ENCODE measurements at places on chromosomes 6 and 20.

- DNase-seq = no peak
These were observed 77.1 kb downstream of the FARS2 start for GRCh38 chr6:5338177-5338960.

DNA sequence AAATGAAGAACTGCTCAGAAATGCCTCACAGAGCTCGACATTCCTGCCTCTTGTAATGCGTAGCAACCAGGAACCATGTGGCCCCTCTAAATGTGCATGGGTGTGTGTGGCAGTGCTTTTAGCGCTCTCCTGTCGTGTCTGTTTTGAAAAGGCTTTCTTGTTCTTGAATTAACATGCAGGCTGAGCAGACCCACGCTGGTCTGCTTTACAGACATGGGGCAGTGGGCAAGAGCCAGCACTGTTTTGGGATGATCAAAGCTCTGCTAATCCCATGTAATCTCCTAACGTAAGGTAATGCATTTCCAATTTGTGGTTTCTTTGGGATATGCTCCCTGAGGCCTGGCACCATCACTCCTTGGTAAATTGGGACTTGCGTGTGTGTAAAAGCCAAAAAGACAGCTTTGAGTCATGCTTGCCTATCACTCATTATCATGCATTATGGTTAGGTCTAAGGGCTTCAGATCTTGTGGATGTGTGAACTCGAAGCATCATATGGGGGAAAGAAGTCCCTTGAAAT is 11.8 kb downstream of the RIPOR2 start:
- DNase-seq = no peak

DNA sequence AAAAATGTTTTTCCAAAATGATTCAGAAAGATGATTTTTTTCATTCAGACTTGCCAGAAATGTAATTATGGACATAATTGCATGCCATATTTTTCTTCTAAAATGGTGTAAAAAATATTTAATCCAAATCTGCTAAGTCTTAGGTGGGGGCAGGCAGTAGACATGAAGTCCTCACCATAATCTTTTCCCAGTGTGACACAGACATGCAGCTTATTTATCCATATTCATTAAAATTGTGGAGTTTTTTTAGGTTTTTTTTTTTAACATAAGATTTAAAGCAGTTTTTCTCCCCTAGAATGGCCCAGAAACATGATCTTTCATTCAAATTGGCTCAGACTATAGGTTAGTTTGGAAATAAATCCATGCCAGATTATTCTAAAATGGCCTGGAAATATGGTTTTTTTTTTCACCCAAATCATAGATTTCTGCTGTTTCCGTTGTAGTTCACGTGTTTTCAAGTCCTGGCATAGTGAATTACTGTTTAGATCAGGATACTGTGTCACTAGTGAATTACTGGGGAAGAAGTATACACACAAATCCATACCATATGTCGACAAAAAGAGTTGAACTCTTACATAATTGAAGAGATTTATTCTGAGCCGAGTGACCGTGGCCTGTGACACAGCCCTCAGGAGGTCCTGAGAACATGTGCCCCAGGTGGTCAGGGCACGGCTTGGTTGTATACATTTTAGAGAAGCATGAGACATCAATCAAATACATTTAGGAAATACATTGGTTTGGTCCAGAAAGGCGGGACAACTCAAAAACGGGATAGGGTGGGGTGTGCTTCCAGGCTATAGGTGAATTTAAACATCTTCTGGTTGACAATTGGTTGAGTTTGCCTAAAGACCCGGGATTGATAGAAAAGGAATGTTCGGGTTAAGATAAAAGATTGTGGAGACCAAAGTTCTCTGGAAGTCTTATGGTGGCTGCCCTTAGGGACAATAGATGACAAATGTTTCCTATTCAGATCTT is 33.9 kb downstream of the ZNF133 start:
- DNase-seq = no peak

DNA sequence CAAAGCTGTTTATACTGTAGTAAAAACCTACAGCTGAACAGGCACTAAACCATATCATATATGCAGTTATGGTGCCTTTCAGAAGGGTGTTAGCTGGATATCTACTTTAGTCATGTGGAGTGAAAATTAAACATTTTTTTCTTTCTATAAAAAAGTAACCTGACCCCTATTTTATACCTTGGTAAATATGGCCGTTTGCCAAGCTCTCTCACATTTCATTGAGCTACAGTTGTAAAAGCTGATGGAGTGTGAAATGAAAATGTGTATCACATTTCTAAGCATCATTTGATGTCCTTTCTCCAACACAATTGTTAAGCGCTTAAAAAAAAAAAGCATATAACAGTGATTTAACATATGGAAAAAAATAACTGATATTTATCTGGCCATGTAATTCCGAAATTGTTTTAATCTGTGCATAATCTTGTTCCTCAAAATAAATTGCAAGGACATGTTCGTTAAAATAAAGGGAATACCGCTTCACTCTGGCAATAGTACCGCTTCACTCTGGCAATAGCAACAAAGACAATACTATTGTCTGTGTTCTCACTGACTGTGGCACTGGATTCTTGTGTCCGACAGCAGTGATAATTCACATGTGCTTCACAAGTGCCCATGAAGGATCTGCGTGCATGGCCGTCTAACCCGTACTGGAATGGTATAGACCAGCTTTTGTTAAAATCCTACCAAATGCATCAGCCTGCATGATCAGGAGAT is 391.8 kb upstream of the SOX4 start:
- DNase-seq = peak; percentile 79

DNA sequence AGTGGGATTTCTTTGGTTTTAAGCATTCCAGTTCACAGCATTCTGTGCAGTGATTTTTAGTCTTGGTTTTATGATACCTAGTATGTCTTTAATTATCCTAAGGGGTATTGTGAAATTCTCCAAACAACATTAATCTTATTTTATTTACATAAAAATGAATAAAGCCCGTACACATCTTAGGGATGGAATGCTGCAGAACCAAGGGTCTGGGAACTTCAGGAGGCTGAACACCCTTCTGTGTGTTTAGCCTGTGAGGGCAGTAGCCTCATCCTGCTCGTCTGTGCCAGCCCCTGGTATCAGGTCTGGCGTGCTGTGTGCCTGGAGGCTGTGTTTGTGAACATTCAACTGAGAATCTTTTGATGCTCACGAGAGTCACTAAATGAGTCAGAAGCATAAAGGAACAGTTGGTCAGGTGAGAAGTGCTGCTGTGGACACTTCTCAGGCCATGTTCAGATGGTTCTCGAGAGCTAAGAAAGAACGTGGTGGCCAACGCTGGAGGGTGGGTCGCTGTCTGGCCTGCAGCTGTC is 25.2 kb upstream of the C20orf204 start:
- no peak for DNase-seq

DNA sequence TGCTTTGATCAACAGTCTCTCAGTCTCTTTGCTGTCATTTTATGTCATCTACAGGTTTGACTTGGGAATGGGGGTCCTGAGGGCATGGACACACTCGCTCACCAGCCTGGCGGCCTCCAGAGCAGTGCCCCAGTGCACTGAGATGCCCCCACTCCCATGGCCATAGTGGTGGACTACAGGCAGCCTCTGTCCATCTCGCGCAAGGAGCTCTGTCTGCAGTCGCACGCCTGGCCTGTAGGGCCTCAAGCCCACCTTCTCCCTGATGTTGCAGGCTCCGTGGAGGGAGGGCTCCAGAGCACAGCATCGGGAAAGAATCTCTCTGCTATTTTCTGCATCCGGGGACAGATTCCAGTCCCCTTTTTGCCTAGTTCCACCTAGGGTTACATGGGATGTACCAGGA is 22.6 kb downstream of the DDO start:
- no peak for DNase-seq

- no peak for DNase-seq
These were observed 19.4 kb upstream of the SDHAF4 start for GRCh38 chr6:70547313-70547712.

DNA sequence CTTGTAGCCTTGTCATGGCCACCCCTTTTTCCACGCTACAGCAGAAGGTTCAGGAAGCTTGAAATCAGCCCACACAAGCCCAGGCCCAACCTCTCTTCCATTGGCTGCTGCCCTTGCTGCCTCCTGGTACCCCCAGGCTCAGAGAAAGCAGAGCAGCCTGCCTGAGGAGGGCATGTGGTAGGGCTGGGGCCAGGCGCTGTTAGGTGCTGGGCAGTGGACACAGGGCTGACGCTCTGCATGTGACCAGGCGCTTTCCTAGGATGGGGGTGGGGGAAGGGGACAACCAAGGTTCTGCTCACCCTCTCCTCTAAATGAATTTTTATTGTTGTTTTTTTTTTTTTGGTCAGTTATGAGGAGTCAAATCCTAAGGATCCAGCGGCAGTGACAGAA is 36.3 kb upstream of the ID1 start:
- no peak for DNase-seq

DNA sequence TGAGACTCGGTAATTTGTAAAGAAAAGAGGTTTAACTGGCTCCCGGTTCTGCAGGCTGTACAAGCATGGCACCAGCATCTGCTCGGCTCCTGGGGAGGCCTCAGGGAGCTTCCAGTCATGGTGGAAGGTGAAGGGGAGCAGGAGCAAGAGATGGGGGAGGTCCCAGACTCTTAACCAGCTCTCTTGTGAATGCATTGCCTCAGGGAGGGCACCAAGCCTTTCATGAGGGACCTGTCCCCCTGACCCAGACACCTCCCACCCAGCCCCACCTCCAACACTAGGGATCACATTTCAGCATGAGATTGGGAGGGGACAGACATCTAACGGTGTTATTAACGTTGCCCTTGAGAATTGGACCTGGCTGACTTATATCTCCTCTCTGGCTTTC is 68.6 kb downstream of the PTPN1 start:
- no peak for DNase-seq

DNA sequence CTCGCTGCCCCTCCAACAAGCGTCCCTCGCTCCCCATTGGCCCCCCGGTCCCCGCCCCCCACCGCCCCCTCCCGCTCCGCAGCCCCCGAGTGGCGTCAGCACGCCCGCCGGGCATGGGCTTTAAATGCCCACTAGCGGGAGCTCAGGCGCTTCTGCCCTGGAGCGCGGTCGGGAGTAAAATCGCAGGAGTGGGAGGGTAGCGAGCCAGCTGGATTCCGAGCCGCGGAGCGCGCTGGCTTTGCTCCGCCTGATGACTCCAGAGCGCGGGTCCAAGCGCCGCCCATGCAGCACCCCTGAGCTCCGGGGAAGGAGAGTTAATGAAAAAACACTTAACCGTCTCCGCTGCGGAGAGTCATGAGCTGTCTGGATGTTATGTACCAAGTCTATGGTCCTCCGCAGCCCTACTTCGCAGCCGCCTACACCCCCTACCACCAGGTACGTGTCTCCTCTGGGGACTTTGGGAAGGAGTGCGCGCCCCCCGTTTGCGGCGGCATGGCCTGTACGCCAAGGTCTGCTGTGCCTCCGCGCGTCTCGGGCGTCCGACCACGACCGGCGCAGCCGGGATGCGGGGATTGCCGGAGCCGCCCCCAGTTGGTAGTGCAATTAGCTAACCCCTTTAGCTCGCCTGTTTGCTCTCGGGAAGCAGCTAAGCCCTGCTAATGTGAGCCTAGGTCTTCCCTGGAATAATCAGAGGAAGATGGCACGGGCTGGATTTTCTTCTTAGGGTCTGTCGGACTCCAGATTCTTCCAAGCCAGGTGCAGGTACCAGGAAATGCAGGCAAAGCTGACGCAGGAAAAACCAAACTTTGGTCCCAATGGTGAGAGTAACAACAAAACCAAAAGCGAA is at the start of gene VGLL2:
Gene VGLL2, plus strand, starts transcription at position 149 of the 847 bp plus-strand sequence. Its CDS starts 206 bp downstream, at position 355.
- DNase-seq = no peak

GRCh38 chr6:80638213-80639055 is 532.0 kb downstream of the BCKDHB start:
- DNase-seq = no peak

- DNase-seq = no peak
These were observed 256.1 kb downstream of the TBX18 start for GRCh38 chr6:84508334-84508733.

GRCh38 chr20:51935003-51935358 is 132.7 kb upstream of the SALL4 start:
- no peak for DNase-seq

GRCh38 chr6:52739627-52740026 is 23.6 kb downstream of the GSTA2 start:
- DNase-seq = no peak

GRCh38 chr6:11692451-11693376 is 85.9 kb downstream of the ADTRP start:
- DNase-seq = no peak

- no peak for DNase-seq
These were observed 105.5 kb upstream of the SSTR4 start for GRCh38 chr20:22929661-22930060.

DNA sequence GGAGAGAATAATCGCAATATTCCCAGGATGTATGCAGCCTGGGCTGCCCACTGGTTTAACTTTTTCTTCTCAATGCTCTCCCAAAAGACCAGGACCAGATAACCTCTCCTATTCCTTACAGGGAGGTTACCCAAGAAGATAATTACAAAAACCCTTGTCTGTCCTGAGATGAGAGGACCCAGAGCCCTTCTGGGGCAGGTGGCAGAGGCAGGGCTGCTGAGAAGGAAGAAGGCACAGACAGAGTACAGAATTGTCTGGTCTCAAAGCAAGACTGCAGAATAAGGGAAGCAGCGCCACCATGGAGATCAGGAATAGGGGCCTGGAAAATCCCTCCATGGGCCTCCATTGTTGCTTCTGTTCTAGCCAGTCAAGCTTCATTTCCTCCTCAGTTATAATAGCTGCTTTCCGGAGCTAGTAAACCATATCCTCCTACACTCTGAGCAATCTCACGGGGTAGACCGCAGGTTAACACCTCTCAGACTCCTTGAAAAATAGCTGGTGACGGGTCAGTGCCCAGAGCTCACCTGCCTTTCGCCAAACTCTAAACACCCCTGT is 463 bp upstream of the HLA-DMB start:
- DNase-seq = no peak

DNA sequence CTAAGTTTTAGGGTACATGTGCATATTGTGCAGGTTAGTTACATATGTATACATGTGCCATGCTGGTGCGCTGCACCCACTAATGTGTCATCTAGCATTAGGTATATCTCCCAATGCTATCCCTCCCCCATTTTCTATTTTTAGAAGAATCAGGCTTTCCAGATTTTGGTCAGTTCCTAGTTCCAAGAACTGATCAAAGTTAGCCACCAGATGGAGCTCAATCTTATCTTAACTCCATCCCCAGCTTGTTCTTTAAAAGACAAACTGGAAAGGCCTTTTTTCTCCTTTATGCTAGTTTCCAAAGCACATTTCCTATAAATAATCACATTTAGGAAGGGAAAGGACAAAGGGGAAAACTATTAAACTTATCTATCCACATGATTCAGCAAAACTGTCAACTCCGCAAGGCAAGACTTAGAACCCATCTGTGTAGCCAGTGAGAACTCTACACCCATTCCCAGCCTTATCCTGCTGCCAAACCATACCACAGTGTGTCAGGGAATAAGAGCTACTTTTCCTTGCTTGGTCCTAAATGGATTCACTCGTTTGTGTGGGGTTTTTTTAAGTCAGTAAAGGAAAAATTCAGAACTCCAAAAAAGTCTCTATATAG is 22.8 kb upstream of the KHDC1 start:
- DNase-seq = peak; percentile 31

DNA sequence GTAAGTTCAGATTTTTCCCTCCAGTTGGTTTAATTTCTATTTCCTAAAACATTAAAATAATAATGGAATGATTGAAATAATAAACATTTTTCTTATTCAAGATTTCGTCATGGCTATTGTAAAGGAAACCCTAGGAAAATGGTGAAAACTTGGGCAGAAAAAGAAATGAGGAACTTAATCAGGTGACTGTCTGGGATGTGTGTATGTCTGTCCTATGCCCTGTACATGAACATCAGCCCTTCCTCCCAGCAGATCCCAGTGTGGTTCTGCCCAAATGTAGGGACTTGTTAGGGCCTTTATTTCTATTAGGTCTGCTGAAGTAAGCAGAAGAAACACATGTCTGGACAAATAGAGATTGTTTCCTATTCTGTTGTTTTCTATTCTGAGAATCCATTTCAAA is 13.1 kb downstream of the RIOK1 start:
- DNase-seq = no peak
